ENCODE measurements at places on chromosomes 6 and 20.

GRCh38 chr6:15495375-15495901, 167.4 kb downstream of the DTNBP1 start:
- no peak for ATAC-seq

DNA sequence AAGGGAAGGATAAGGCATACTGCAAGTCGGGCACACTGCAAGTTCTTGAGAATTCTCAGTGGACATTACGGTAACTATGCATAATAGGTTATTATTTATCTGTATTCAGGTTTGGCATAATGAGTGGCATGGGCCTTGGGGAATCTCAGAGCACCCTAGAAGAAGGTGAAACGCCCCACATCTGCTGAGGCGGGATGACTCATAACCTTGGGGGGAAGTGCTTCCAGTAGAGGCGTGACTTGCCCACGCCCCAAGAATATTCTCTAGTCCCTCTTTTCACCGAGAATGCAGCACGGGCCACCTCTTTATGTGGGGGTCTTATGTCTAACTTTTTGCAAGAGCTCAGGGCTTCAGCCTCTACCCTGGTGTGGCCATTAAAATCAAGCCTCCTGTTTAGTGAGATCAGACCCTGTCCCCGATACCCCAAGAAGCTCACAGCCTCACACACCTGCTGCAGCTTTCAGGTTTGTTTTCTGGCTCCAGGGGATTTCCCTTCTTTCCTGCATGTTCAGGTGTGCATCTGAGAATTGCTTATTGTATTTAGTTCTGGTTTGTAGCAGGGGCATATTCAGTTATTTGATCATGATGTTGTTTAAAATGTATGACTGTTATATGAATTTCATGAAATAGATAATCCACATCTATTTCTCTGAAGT, 19.1 kb downstream of the ZFP64 start:
- no peak for ATAC-seq

DNA sequence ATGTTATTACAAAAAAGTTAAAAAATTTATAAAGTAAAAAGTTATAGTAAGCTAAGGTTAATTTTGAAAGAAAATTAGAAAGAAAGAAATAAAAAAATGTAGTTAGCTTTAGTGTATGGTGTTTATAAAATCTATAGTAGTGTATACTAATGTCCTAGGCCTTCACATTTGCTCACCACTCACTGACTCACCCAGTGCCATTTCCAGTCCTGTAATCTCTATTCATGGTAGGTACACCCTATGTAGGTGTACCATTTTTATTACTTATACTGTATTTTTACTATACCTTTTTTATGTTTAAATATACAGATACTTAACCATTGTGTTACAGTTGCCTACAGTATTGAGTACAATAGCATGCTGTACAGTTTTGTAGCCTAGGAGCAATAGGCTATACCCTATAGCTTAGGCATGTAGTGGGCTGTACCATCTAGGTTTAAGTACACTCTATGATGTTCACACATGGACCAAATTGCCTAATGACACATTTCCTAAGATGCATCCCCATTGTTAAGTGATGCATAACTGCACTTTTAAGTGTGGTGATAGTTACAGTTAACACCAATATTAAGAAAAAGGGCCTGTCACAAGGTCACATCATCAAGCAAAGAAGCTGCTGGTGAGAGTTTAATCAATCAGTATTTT, 8.0 kb downstream of the CD2AP start:
- ATAC-seq: peak; percentile 53

DNA sequence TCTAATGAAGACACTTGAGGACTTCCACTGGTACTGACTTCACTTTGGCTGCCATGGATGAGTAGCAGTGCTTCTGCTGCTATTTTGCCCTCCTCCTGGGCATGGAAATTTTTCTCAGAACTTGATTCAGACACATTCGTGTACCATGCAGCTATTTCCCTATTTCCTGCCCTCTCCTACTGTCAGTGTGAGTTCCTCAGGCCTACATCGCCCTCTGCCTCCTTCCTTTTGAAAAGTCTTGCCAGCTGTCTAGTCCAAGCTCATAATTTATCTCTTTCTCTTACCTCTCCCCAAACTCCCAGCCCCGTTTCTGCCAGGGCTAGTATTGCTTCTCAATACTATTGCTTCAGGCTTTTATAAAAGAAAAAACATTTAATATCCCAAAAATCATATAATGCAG, 470.2 kb downstream of the ADGRB3 start:
- ATAC-seq: no peak
